ENCODE measurements at places on chromosomes 1 and 21.

- no peak for DNase-seq
Observed at GRCh38 chr1:40332695-40333094, 15.6 kb upstream of the COL9A2 start.

DNA sequence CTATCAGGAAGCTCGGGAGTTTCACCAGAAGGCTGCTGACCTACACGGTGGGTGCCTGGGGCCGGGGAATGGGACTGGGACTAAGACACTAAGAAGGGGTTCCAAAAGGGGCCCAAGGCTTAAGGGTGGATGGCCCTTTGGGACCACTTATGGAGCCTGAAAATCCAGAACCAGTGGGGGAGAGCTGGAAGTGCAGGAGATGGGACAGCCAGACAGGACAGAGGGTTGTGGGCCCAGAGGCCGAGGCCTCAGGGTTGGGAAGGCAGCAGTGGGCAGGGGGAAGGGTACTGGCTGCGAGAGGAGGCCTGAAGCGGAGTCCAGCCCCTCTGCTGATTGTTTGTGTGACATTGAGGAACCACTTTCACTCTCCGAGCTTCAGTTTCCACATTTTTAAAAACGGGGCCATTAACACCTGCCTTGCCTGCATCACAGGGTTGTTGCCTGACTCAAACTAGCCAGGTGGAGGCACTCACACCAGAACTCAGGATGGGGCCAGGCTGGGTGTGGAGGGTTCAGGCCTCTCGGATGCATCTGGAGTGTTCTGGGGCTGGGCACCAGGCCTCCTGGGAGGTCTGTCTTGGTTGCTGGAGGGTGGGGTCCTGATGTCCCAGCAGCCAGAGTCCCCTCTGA lies 3.0 kb downstream of the TTC24 start:
- no peak for DNase-seq

DNA sequence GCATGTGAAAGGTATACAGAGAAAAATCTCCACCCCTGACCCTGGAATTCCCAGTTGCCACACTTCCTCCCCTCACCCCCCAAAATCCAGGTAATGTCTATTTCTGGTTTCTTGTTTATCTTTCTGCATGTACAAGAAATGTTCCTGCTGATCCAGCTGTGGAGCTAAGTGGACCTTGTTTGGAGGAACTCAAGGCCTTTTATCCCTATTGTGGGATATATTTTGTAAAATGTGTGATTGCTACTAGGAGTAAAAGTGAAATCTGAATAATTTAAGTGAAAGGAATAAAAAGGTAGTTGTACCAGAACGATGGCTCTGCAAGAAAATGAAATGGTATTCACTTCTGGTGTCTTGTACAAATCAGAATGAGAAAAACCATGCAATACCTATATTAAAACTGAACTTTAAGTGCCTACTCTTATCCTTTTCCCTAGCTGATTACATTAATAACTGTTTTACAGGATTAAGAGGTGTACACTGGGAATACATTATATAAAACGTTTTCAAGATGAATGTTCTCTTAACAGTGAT lies 3.0 kb downstream of the SPEN start:
- no peak for DNase-seq

- no peak for DNase-seq
Observed at GRCh38 chr1:245997471-245998258, 509.4 kb downstream of the SMYD3 start.

DNA sequence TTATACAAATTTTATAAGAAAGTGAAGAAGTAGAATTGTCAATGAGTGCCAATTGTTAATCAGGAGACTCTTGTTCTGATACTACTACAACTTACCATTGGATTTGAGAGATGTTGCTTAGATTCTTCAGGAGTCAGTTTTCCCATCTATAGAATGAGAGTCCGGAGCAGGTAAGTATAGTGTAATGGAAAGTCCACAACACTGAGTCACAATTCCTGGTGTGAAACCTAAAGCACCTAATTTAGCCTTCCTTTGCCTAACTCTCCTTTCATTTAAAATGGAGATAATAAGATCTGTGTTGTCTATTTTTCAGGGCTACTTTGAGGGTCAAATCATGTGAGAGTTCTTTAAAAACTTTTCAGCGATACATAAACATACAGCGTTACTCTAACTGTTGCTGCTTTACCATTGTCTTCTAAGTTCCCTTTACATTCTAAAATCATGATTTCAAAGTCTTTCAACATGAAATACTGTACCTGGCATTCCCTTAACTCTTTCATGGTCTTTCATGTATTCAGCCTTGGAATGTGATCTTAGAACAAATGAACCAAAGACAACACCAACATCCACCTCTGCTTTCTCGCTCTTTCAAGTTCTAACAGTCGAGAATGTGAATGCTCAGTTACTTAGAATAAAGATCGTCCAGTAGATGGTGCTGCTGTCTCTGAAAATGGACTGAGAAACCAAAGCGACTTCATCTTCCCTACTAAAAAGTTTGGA lies 90.9 kb downstream of the SLC30A10 start:
- DNase-seq: peak; percentile 5

GRCh38 chr1:46342084-46342656 lies 1.6 kb downstream of the NSUN4 start:
- no peak for DNase-seq

DNA sequence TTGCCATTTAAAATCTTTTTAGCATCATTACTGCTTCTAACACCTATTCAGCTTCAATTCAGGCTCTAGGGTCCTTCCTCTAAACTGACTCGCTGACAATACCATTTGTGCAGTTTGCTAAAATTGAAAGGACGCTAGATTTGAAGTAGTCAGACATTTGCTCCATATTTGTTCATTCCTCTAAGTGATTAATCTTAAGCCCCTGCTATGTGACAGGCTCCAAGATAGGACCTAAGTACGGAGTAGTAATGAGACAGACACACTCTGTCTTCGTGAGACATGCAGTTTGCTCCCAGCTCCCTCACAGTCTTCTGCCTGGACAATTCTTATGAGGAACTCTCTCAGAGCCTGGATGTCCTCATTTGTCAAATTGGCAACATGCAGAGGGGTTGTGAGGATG lies 26.1 kb upstream of the CD53 start:
- no peak for DNase-seq

DNA sequence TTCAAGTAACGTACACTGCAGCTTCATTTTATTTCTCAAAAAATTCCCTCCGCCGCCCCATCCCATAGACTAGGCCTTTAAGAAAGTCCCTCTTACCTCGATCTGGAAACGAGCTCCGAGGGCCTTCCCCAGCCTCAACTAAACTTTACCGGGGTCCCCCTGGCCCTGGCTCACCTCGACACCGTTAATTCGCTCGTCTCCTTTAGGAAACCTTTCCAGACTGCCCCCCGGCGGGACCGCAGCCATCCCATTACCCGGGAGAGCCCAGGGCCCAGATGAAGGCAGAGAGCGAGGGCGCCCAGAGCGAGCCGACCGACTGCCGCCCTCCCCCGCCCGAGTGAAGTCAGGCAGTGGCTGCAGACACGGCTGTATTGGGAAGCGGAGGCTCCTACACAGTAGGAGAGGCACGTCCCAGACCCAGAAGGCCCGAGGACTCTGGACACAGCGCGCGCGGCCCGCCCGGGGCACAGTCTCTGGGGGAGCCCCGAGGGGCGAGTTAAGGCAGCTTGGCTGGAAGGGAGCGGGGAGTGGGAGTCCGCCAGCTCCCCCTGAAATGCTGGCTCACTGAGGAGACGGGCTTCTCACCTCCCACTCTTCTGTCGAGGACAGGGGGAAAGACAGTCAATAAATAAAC lies 14.6 kb downstream of the SEMA6C start:
- DNase-seq: no peak

- no peak for DNase-seq
Observed at GRCh38 chr1:55378582-55378981, 163.4 kb upstream of the USP24 start.
